ENCODE measurements at places on chromosomes 2 and 18.

GRCh38 chr2:232800166-232800565, 23.8 kb upstream of the KCNJ13 start:
- no peak for DNase-seq

- DNase-seq: no peak
Observed at GRCh38 chr18:31661965-31662364, 22.4 kb downstream of the B4GALT6 start.

DNA sequence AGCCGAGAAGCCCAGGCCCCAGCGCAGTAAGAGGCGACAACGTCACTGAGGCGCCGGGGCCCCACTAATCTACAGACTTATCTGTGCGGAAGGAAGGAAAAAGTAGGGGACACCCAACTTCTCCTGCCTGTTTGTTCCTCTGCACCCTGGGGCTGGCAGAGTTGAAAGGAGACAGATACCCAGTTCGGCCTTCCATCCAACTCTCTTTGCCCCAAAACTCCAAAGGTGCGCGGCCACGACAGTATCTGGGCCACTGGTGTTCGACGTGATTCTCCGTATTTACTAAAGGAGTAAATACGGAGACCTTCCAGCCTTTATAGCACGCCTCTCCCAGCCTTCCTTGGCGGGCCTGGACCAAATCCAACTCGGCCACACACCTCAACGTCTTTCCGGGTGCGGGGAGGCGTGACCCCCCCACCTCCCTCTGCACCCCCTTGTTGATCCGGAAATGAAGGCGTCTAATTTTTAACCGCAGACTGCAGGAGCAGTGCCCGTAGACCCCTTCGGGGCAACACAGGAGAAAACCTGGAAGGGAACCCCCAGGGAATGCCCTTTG, 1.6 kb downstream of the SMAD7 start:
- no peak for DNase-seq

- DNase-seq: no peak
Observed at GRCh38 chr2:221606424-221606823, 34.3 kb upstream of the EPHA4 start.

DNA sequence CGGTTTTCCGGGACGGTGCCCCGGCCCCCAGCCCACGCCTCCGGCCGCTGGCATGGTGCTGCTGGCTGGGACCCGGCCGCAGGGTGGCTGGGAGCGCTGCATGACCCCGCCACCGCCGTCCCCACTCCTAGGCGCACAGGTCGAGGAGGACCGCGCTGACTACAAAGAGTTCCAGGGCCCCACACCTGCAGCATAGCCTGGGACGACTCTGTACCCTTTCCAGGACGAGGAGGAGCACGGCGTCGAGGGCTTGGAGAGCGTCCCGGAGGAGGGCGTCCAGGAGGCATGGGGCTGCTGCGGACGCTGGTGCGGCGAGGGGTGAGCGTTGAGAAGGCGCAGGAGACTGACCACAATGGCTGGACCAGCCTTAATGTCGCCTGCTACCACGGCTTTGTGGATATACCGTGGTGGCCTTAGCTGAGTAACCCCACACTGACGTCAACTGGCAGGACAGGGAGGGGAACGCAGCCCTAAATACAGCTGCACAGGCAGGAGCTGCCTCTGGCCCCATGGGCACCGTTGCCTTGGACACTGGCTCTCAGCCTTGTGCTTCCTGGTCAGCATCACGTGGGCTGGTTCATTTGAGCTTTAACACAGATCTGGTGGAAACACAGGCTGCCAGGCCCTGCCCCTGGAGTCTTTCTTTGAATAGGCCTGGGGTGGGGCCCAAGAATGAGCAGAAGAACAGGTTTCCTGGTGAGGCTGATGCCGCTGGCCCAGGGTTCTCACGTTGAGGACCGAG, 40.9 kb upstream of the TRIM43B start:
- no peak for DNase-seq

DNA sequence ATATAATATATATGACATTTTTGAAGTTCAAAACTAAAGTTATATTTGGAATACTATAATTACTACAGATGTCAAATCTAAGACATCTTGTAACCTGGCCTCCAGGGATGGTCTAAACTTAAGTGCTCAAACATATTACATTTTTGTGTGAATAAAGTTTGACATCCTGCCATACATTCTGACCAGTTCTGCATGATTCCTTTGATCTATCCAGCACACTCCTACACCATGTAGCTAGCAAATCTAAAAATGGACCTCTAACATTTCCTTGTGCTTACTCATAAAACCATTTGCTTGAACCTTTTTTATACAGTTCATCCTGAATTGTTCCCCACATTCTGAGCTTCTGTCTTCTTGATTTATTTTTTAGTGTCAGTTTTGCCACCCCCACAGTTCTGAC, 294.3 kb upstream of the ZNF804A start:
- no peak for DNase-seq

GRCh38 chr18:697800-698199, 14.6 kb downstream of the ENOSF1 start:
- no peak for DNase-seq

- no peak for DNase-seq
Observed at GRCh38 chr2:187994464-187995331, 297.0 kb upstream of the GULP1 start.

- no peak for DNase-seq
Observed at GRCh38 chr18:78721981-78722380, 257.6 kb upstream of the SALL3 start.

DNA sequence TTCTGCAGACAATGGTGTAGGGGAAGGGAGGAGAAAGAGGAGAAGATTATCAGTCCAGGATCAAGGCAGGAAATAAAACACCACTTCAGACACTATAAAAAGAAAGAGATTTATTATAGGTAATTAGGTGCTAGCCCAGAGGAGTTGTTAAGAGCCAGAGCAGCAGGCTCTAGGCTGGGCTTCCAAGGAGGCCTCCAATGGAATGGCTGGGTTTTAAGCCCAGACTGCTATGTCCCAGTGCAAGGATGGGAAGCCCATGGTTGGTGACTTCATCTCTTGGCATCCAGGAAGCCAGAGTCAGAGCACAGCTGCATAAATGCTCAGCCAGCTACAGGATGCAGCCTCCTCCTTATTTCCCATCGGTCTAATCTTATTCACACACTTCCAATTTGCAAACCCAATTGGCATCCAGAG, 95.6 kb downstream of the LAMA3 start:
- DNase-seq: peak; percentile 79

- no peak for DNase-seq
Observed at GRCh38 chr2:98847853-98848252, 88.2 kb downstream of the CRACDL start.

DNA sequence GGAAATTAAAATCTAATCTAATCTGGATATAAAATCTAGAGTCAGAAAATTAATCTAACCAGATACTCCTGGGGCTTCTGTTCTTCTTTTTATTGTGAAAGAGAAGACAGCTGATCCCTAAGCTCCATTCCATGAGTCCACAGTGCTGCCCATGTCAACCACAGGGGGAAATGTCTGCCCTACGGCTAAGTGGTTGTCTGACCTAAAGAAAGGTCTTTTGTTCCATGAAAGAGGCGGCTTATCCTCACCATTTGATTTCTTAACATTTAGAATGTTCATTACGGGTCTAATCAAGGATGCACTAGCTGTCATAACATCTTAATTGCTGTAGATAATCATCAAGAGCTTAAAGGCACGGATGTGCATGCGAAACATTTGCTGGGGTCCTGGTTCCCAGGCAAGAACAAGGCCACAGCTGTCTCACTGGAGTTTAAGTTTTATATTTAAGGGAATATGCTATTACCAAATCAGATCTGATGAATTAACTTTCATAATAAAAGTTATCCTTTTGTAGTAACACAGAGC, 162.6 kb downstream of the PAX3 start:
- no peak for DNase-seq

GRCh38 chr2:119008108-119008507, 66.1 kb downstream of the MARCO start:
- DNase-seq: no peak

DNA sequence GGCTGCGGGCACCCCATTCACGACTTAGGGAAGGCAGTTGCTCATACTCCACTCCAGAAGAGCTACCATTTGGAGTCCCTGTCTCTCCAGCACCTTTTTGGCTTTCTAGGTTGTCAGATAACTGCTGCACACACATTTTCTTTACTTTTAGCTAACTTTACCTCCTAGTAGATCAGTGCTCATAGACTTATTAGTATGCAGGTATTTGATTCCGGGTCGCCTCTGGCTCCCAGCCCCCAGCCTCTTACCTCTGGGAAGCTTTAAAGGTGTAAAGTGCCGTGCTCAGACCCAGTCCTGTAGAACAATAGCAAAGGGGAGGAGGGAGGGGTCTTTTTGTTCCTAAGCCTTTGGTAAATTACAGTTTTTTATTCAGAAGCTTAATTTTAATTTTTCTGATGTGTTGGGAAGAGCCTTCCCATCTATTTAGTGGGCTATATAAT, 102.9 kb downstream of the SPTBN1 start:
- DNase-seq: no peak

DNA sequence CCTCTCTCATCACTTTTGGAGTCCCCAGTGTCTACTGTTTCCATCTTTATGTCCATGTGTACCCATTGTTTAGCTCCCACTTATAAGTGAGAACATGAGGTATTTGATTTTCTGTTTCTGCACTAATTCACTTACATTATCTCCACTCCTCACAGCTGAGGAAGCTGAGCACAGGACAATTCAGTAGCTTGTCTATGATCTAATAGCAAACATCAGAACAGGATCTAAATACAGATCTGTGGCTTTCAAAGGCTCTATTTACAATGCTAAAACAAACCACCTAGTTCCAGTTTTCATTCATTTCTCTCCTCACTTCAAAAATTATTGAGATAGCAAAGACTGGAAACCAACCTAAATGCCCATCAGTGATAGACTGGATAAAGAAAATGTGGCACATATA, 52.0 kb upstream of the DDX18 start:
- DNase-seq: no peak

GRCh38 chr18:74351354-74351753, 35.7 kb downstream of the C18orf63 start:
- DNase-seq: peak; percentile 20
